Stimulated activated CD4-positive, alpha-beta T cell treated with anti-CD3 and anti-CD28 coated beads, Interleukin-4, amount 100 ng/mL, for 48 hours (primary cell): ENCODE measurements at places on chromosomes 16 and 17.

GRCh38 chr16:9908613-9909012 is 273.6 kb downstream of the GRIN2A start:
- no peak for DNase-seq

DNA sequence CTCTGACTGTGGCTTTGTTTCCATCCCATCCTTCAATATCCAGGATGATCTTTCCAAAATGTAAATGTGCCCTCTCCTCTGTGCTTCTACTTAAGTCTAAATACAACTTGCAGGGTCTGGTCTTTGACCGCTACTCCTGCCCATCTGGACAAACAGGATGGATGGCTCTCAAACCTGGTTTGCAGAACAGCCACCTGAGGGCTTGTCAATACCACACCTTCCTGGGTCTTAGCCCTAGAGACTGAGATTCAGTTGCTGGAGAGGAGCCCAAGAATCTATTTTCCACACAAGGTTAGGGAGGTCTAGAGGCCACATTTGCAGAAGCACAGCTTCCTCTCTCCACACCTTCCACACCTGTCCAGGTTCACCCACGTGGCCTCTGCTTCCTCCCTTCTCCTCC is 1.9 kb upstream of the GRB7 start:
- DNase-seq: no peak

GRCh38 chr17:393806-394717 is 41.5 kb upstream of the RPH3AL start:
- no peak for DNase-seq

- DNase-seq: no peak
These were observed 7.4 kb upstream of the EEF2K start for GRCh38 chr16:22198547-22199293.

DNA sequence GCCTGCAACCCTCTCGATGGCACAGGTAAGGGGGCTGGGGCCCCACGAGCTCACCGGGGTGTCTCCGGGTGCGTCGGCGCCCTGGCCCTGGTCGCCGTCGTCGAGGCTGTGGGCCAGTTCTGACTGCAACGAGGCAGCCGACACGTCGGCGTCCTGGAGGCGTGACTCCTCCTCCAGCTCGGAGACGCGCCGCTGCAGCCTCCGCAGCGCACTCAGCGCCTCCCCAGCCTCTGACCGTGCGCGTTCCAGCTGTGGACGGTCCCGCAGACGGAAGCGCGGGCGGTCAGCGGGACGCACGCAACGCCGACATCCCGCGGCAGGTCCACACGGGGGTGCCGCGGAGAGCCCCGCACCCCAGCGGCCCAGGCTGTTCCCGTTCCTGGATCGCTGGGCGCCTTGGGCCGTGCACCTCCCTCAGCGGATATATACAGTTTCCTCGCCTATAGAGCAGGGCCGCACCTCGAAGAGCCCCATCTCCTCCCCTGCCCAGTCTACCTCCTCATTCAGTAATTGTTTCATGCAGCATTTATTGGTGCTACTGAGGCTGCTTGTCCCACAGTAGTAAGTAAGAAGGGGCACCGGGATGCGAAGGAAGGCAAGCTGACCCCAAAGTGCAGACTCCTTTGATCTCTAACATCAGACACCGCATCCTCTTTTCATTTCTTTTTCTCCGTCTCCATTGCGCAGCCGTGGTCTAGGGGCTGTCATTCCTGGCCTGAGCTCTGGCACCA is 5.8 kb downstream of the THOC6 start:
- peak; percentile 45 for DNase-seq

DNA sequence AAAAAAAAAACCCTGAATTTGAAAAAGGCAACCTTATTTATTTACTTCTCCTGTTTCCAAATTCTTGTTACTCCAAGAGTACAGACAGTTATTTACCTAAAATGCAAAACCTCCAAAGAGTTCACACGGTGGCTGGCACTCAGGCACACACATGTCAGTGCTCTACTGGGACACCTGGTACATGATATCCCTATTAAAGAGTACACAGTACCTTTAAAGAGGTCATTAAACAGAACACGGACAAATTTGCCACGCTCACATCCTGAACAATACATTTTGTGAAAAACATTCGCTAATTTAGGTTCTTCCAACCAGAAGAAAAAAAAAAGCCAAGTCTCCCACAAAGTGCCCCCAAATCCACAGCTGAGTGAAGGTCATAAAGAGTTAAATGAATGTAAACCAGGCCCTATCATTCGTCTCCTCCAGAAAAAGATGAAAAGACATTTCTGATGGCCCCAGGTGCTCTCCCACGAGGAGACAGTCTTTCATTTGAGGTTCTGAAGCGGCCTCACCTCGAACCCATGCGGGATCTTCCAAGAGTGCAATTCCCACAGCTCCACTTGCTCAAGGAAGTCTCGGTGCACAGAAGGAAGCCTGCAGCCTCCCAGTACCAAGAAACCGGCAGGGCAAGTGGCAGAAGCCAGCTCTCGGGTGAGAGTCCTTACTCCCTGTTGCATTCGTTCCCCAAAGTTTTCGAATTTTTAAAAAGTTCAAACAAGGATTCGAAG is 993 bp downstream of the ERN1 start:
- no peak for DNase-seq

DNA sequence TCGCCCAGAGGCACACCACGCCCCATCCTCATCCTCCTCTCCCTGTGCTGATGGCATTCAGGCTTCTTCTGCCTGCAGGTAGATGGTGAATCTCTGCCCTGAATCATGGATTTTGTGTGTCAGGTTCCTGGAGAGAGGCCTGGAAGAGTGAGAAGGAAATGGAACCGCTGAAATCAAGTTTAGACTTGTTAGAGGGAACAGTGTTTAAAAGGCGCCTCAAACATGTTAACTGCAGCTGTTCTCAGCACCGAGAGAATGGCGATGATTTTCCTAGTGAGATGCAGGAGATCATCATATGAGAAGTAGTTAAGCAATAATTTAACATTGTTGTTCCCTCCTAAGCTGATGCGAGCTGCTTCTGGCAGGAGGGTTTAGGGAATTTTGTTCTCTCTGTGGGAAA is 744.4 kb upstream of the EEF2KMT start:
- DNase-seq: no peak

DNA sequence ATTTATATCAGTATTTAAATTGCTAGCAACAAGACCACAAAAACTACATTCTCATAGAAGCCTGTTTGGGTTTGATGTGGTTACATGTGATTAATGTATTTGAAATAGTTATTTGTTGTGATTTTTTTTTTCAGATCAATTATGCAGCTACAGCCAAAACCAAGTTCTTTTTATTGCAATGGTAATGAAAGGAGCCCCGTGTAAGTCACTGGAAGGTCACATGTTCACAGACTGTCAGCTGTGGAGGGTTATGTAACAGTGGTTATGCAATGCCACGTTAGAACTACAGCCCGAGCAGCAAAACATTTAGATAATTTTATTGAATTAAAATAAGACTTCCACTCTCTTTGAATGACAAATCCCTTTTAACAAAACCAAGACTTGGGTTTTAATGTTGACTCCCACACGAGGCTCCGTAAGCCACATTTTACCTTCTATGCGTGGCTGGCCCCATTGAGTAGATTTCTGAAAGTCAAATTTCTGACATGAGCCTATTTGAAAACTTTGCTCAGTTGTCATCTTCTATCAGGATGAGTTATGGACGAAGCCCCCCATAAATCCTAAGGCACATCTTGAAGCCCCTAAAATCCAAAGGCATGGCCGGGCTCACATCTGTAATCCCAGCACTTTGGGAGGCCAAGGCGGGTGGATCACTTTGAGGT is 41.8 kb upstream of the SEC14L1 start:
- no peak for DNase-seq

GRCh38 chr17:58575511-58575910 is 61.1 kb upstream of the MTMR4 start:
- DNase-seq: no peak

- DNase-seq: no peak
These were observed 4.6 kb downstream of the UTS2R start for GRCh38 chr17:82376042-82376730.

DNA sequence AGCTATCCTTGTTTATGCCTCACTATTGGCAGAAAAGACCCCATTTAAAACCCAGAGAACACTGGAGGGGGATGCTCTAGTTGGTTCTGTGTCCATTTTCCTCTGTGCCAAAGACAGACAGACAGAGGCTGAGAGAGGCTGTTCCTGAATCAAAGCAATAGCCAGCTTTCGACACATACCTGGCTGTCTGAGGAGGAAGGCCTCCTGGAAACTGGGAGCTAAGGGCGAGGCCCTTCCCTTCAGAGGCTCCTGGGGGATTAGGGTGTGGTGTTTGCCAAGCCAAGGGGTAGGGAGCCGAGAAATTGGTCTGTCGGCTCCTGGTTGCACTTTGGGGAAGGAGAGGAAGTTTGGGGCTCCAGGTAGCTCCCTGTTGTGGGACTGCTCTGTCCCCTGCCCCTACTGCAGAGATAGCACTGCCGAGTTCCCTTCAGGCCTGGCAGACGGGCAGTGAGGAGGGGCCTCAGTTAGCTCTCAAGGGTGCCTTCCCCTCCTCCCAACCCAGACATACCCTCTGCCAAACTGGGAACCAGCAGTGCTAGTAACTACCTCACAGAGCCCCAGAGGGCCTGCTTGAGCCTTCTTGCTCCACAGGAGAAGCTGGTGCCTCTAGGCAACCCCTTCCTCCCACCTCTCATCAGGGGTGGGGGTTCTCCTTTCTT is 56.1 kb downstream of the IGF2BP1 start:
- no peak for DNase-seq

DNA sequence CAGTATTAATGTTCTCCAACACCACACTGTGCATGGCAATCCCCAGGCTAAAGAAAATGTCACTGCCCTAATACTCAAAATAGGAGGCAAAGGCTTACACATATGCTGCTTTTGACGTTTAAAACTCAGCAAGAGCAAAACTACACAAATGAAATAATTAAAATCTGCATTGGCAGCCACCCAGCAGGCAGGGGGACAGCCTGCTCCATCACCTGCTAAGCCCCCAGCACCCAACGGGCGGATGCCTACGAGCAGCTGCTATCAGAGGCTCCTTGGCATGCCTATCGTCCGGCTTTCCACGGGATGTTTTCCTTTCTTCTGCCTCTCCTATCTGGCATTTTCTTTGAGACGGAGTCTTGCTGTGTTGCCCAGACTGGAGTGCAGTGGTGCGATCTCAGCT is 337.5 kb downstream of the SOX9 start:
- DNase-seq: no peak

GRCh38 chr16:63578791-63579190 is 1542.6 kb upstream of the CDH8 start:
- no peak for DNase-seq

DNA sequence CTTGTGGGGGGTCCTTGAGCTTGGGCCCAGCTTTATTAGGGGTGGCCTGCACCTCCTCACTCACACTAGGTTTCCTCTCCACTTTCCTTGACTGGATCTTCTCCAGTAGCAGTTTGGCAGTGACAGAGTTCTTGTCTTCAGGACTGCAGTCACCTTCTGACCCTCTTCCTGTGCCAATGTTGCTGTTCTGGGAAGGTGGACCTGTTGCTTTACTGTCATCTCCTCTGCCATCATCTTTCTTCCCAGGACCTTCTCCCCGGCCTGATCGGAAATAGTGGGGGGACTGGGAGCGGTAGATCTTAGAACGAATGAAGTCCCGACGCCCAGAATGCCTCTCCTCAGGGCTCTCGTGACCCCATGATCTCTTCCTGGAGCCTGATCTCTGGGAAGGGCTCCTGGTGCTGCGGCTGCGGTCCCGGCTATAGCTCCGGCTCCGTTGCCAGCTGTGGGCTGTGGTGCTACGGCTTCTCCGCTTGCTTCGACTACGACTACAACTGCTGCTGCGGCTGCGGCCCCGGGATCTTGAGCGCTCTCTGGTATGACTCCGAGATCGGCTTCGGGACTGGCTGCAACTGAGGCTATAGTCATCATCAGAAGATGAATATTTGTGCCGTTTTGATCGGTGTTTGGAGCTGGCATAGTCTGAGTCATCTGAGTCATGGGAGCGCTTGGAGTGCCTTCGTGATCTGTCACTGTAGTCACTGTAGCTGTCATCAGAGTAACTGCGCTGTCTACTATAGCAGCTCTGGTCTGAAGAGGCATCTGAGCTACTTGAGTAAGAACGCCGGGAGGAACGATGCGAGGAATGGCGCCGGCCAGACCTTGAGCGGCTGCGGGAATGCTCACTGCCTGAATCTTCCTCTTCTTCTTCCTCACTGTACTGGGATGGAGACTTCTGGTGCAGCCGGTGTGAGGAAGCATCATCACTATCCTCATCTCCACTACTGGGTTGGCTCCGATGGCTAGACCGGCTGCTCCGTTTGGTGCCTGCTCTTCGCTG is 9.5 kb upstream of the ITGA2B start:
- DNase-seq: no peak

DNA sequence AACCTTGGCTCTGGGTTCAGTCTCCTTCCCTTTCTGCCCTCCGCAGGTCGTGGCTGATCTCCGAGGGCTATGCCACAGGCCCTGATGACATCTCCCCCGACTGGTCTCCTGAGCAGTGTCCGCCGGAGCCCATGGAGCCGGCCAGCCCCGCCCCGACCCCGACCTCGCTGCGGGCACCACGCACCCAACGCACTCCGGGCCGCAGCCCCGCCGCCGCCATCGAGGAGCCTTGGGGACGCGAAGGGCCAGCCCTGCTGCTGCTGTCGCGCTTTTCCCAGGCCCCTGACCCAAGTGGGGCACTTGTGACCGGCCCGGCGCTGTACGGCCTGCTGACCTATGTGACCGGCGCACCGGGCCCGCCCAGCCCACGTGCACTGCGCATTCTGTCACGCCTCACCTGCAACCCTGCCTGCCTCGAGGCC is 5.1 kb downstream of the ARMC5 start:
- DNase-seq: no peak

- no peak for DNase-seq
These were observed 113.4 kb downstream of the AMFR start for GRCh38 chr16:56312028-56312300.

DNA sequence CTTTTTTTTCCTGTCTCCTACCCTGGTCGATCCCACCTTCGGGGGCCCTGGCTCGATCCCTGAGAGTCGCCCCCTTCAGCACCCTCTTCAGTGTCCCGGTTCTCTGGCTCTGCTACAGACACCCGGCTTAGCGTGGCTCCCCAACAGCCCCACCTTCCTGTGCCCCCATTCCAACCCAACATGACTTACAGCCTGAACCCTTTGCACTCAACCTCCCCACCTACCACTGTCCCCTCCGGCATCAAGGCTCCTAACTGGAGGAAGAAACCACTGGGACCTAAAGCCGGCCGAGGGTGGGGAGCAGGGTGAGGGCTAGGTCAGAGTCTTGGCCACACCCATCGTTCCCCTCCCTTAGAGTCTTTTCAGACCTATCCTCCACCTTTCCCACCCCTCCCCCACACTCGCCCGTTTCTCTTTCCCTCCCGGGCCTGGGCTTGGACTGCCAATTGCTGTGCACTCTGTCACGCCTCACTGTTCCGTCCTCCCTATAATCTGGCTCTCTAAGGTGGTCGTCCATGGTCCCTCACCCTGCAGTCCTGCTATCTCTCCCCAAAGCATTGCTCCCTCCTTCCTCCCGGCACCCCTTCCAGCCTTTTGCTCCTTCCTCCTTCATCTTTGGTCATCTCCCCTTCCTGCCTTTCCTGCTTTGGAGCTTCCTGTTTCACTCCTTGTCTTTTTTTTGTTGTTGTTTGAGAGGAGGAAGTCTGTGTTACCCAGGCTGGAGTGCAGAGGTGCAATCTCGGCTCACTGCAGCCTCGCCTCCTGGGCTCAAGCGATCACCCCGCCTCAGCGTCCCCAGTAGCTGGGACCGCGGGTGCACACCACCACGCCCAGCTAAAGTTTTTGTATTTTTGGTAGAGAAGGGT is 890 bp upstream of the CLDN7 start:
- DNase-seq: no peak
